ENCODE measurements at places on chromosomes 2 and 18. TPM values are rescaled to one million over a fixed set of nuclear protein-coding genes. Genes with fewer than 3 reads are reported as not detected.

Gene ZBTB7C
- total RNA-seq = 13.3 TPM

Gene CGREF1
- 4.5 TPM for total RNA-seq

Gene EVX2
- total RNA-seq = not detected

Gene ITPRIPL1
- total RNA-seq = 6.7 TPM

Gene FOXI3
- not detected for total RNA-seq

Gene LRRC30
- not detected for total RNA-seq

Gene ANKRD30BL
- not detected for total RNA-seq

Gene DHRS9
- total RNA-seq = 6.7 TPM

Gene CABYR
- total RNA-seq = 5.3 TPM

Gene LBX2
- total RNA-seq = 1.0 TPM

Gene RND3
- 121 TPM for total RNA-seq

Gene TMX3
- 61.7 TPM for total RNA-seq

Gene RUFY4
- total RNA-seq = 0.60 TPM

Gene CHST9
- total RNA-seq = under 0.01 TPM

Gene CROCC2
- 0.06 TPM for total RNA-seq

Gene CABLES1
- 24.4 TPM for total RNA-seq

Gene KLHL29
- 17.9 TPM for total RNA-seq

Gene CNDP1
- not detected for total RNA-seq

Gene GDF7
- total RNA-seq = 0.12 TPM

Gene PAX8
- total RNA-seq = 4.7 TPM

Gene GREB1L
- total RNA-seq = 22.5 TPM

Gene CAPG
- 115 TPM for total RNA-seq

Gene SAG
- 0.09 TPM for total RNA-seq

Gene PPIG
- 31.1 TPM for total RNA-seq

Gene RNF138
- 13.8 TPM for total RNA-seq

Gene PROKR1
- total RNA-seq = 0.46 TPM

Gene COL6A3
- 265 TPM for total RNA-seq

Gene KLHL30
- 0.28 TPM for total RNA-seq

Gene RIT2
- not detected for total RNA-seq

Gene BOLL
- not detected for total RNA-seq

Gene RASGRP3
- total RNA-seq = 20.8 TPM

Gene ABCB11
- total RNA-seq = 0.95 TPM

Gene ONECUT2
- under 0.01 TPM for total RNA-seq

Gene NOL4
- total RNA-seq = not detected

Gene PLEK
- total RNA-seq = 16.9 TPM

Gene LINC00305
- total RNA-seq = not detected

Gene APOB
- total RNA-seq = 17.4 TPM

Gene TMEM169
- total RNA-seq = 0.95 TPM

Gene GATA6
- total RNA-seq = 31.2 TPM

Gene UPP2
- not detected for total RNA-seq

Data from omental fat pad (tissue), 4 donors.